ENCODE measurements at places on chromosomes 7 and 10.

DNA sequence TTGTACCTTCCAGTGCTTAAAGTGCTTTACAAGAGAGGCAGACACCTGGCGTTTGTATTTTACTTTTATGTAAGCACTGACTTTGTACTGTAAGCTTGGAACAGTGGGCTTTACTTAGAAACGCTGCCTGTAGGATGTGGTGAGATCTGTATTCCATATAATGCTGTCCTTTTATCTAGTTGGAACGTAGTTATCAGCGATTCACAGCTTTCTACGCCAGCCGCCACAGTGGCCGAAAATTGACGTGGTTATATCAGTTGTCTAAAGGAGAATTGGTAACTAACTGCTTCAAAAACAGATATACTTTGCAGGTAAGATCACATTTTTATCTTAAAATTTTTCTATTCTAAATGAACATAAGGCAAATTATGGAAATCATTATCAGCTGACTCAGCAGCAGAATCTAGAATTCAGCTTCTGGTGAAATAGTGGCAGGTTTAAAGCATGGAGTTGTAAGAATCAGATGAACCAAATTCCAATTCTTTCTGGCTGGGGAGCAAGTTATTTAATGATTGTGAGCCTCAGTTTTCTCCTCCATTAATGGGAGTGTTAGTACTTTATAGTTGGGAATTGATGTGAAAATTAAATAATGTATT is 91.5 kb downstream of the CUL1 start:
- no peak for DNase-seq

- no peak for DNase-seq
Measured at GRCh38 chr7:31899356-31899927, 170.8 kb downstream of the PDE1C start.

DNA sequence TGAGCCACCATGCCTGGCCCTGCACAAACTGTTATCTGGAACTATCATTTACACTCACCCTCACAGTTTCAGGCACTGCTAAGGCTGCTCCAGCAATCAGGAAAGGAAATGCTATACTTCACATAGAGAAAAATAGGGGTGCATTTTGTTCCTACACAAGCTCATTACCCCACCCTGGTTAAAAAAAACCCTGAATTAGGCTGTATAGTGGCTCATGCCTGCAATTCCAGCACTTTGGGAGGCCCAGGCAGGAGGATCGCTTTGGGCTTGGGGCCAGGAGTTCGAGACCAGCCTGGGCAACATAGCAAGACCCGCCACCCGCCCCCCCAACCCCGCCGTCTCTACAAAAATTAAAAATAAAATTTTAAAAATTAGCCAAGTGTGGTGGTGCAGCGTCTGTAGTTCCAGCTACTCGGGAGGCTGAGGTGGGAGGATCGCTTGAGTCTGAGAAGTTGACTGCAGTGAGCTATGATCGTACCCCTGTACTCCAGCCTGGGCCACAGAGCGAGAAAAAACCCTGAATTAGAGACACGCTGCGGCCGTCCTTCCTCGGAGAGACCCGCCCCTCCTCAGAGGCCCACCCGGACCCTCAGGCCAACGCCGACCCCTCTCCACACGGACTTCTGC is 539 bp downstream of the PTCD1 start:
- no peak for DNase-seq

DNA sequence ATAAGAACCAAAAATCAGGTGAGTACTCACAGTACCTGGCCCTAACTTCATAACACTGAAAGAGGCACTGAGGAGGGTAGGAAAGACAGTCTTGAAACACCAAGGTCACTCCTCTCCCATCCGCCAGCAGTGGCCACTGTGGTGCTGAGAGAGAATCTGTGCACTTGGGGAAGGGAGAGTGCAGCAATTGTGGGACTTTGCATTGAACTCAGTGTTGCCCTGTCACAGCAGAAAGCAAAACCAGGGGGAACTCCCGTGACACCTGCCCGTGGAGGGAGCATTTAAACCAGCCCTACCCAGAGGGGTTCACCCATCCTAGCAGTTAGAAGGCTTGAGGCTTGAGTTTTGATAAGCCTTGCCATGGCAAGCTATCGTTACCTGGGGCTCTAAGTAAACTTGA is 35.2 kb upstream of the MAP3K8 start:
- no peak for DNase-seq

DNA sequence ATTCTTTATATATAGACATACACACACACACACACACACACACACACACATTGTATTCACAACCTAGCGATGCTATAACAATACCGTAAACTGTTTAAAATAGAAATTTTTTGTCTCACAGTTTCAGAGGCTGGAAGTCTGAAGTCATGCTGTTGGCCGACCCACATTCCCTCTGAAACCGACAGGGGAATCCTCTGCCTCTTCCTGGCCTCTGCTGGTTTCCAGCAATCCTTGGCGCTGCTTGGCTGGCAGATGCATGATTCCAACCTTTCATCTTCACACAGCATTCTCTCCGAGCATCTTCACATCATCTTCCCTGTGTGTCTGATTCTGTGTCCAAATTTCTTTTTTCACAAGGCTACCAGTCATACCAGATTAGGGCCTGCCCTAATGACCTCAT is 94.8 kb downstream of the CCDC71L start:
- DNase-seq, result no peak

DNA sequence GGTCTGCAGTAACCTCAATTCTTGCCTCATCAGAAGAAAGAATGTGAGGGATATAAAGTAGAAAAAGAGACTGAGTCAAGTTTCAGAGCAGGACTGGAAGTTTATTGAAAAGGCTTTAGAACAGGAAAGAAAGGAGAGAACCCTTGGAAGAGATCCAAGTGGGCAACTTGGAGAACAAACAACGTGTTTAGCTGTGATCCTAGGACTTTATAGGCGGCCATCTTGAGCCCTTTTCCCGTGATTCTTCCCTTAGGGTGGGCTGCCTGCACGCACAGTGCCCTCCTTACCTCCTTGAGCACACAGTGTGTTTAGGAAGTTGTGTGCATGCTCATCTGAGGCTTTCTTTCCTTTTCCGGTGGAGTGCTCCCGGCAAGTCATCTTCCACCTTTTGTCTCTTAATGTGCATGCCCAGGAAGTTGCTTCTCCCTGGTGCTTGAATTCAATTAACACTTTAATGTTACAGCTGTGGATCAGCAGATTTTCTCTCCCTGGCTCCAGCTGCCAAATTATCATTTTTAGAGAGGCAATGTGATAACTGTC is 59.8 kb downstream of the ENTPD1 start:
- DNase-seq, result no peak

DNA sequence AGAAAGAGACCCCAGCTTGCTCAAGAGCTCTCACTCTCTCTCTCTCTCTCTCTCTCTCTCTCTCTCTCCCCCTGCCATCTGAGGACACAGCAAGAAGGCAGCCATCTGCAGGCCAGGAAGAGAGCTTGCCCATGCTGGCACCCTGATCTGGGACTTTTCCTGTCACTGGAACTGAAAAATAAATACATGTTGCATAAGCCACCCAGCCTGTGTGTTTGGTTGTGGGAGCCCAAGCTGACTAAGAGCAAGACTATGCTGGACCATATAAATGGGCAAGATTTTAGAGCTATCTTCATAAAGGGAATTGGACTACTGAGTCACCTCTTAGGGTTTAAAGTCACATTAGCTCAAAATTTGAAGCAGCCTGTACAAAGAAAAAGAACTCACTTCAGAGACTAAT is 98.6 kb downstream of the SLC16A9 start:
- DNase-seq, result no peak

GRCh38 chr7:46203926-46204325 is 282.9 kb upstream of the IGFBP3 start:
- no peak for DNase-seq

- peak; percentile 45 for DNase-seq
Measured at GRCh38 chr7:6256677-6257535, 15.5 kb downstream of the CYTH3 start.

DNA sequence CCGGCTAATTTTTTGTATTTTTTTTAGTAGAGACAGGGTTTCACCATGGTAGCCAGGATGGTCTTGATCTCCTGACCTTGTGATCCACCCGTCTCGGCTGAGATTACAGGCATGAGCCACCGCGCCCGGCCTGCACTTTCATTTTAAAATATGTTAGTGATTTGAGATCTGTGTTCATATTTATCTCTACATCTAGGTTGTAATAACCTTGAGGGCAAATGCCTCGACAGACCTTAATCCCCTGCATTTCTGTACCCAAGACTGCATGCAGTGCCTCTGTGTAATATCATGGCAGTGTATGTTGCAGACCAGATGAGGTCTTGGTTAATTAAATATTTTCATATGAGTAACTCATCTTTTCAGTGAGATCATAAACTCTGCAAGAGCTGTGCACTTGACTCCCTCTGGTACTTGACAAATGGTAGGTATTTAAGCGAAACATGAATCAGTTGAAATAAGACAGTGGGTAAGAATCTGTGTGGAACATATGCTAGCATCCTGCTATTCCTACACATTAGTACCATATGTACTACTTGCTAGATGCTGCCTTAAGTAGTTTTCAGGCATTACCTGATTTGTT is 673.9 kb upstream of the ANKRD30A start:
- DNase-seq, result no peak

DNA sequence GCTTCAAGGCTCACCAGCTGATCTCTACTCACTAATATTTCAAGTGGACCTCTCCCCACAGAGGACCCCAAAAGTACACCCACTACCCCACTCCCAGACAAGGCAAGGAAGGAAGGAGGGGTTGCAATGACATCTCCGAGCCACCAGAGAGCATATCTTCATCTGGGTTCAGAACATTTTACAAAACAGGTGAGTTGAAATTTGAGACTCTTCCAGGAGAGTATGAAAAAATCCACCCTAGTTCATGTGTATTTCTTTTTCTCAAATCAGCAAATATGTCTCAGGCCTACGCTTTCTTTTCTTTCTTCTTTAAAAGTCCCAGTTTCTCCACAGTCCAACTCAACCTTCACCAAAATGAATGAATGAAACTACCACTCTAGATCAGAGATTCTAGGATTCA is 61.9 kb downstream of the SGMS1 start:
- DNase-seq, result no peak

DNA sequence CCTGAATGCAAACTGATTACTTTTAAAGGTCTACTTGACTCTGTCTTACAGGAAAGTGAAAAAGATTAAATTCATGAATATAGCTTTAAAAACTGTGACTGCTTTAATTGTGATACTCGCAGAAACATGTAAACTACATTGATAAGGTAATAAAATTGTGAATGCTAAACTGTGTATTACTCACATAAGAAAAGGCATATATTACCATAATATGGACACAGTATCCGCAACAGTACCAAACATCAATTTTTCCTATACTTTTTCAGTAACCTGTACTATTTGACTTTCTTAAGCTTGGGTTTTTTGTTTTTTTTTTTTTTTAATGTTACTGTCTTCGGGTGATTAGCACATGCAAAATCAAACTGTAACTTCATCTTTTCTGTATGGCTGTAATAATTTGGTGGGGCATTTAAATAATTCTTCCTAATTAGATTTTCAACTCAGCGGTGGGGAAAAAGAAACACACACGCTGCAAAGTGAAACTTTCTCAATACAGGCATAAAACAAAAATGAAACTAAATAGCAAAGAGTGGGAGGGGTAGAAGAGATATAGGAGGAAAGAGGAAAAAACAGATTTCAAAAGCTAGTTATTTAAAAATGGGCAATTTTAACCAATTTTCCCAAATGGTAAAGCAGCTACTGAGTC is 23.2 kb downstream of the NT5C3A start:
- no peak for DNase-seq

DNA sequence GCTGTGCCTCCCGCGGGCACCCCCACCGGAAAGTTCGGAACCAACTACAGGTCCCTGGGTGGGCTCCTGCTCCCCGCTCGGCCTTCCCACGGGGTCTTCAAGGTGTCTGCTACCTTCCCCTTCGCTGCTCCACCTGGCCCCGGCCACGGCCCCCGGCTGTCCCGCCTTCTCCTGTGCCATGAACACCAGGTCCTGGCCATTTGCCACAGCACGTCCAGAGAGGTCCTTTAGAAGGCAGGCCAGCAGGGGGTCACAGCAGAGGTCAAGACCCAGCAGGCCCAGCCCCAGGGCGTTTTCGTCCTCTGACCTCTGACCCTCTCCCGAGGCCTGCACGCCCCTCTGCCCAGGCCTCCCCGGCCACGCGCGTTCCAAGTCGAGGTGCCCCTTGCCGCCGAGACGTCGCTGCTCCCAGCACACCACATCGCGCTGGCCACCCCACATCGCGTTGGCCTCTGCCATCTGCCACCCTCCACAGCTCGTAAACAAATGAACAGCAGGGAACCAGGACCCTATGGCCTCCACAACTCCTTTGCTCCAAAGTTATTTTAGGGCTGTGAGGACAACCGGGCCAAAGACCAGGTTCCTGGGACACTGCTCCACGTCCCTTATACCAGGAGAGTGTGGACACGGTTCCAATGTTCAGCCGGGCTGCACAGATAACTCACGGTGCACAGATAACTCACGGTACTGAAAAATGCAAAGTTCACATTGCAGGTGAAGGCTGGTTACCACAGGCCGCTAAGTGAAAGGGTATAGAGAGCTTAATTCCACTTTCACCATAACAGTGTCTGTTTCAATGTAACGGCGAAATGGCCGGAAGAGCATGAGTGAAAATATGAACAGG is 74.3 kb downstream of the CFAP46 start:
- DNase-seq, result no peak

DNA sequence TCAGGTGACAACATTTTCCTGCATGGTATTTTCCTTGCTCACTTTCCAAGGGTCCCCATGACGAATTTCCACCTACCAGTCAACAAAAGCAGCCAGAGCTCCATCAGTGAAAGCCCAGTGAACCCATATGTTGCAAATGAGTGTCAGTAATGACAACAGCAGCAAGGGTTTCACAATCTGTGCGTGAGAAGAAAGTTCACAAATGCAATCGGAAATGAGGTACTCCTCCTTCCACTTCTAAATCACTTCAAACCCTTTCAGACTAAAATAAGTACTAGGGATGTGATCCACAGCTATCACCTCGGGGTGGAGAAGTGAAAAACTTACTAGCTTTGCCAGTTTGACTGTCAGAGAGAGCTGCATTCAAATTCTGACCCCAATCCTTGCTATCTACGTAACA is 55.6 kb upstream of the BET1 start:
- no peak for DNase-seq

DNA sequence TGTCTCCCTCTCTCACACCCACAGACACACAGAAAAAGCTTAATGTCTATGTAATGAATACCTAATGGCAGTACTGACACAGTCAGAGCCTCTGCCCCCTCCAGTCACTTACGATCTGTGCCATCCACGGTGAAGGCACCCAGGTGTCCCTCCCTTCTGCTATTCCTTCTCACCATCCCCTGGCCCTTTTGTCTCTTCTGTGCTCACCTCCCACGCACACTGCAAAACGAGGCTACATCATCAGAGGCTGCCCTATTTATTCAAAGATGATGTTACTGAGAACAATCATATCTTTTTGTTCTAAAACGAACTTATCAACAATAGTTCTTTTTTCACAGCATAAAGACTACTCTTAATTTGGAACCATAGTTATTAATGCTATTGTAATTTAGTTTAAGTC is 246.9 kb upstream of the MKLN1 start:
- no peak for DNase-seq

- no peak for DNase-seq
Measured at GRCh38 chr7:25968205-25968993, 183.6 kb upstream of the NFE2L3 start.

DNA sequence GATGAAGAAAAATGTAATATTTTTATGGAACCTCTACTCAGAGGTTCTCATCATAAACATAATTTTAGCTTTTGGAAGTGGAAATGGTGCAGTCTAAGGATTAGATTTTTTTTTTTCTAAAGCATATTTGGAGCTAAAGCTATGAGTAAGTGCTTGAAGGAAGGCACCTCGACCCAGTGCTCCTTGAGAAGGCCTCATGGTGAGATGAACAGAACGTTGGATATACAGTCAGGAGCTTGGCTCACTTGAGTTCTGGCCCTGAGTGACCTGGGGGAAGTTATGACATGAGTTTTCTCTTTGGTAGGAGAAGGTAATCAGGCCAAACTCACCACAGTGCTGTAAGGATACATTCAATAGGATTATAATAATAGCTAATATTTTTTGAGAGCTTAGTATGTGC is 163.3 kb downstream of the JCAD start:
- DNase-seq, result no peak
